ENCODE measurements at places on chromosomes 13 and 19. TPM values are rescaled to one million over a fixed set of nuclear protein-coding genes. Genes with fewer than 3 reads are reported as not detected.
A peak's percentile ranks its signal among the peaks of the same experiment; 100 is the strongest.

GRCh38 chr19:43777163-43777695 lies 3.5 kb downstream of the KCNN4 start:
- H3K36me3 ChIP-seq = peaks cover 20% of the 10 kb centered on the region
- peaks cover 73% of the 10 kb centered on the region for H3K4me1 ChIP-seq
- H3K4me3 ChIP-seq = peak overlapping the region; percentile 14
- peak; percentile 37 for DNase-seq
- peak overlapping the region; percentile 42 for H3K27ac ChIP-seq

- DNase-seq = peak; percentile 2
- no peak overlapping the region for H3K4me3 ChIP-seq
- peaks cover 15% of the 10 kb centered on the region for H3K4me1 ChIP-seq
These were observed 40.3 kb upstream of the USPL1 start for GRCh38 chr13:30577401-30577852.

GRCh38 chr13:77752512-77753069 lies 55.1 kb downstream of the SLAIN1 start:
- no peak overlapping the region for H3K4me3 ChIP-seq
- no peaks in the 10 kb centered on the region for H3K4me1 ChIP-seq
- H3K27ac ChIP-seq = no peak overlapping the region
- DNase-seq = no peak
- peaks cover 24% of the 10 kb centered on the region for H3K36me3 ChIP-seq

DNA sequence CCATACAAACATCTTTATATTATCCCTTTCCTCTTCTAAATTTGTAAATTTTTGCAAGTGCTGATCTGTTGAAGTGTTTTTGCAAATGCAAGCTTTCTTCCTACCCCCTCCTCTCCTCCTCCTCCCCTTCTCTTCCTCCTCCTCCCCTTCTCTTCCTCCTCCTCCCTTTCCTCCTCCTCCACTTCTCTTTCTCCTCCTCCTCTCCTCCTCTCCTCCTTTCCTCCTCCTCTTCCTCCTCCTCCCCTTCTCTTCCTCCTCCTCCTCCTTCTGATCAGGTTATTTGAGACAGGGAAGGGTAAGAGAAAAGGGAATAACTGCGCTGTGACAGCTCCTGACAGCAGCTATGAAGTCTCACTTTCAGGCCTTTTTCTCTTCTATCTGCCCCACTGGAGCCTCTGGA lies 8.9 kb downstream of the TNFSF13B start:
- H3K4me1 ChIP-seq = no peaks in the 10 kb centered on the region
- H3K36me3 ChIP-seq = no peaks in the 10 kb centered on the region
- DNase-seq = no peak

- H3K4me1 ChIP-seq = no peaks in the 10 kb centered on the region
- H3K4me3 ChIP-seq = no peak overlapping the region
- no peaks in the 10 kb centered on the region for H3K36me3 ChIP-seq
- no peaks in the 10 kb centered on the region for H3K27me3 ChIP-seq
These were observed 36.8 kb downstream of the UFM1 start for GRCh38 chr13:38386421-38386820.

DNA sequence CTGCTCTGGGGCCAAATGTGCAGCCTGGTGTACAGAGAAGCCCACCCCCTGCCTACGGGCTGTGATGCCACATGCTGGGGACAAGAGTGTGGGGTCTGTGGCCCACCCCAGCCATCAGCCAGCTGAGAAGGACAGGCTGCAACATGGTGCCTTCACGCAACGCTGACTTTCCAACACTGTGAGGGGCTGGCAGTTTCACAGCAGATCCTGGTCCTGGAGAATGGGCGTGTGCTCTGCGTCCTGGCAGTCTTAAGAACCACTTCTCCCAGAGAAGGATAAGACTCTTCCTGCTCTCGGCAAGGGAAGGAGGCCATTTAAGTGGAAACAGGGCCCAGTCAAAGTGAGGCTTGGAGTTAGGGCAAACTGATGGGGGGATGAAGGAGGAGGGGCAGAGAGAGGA lies 4.6 kb downstream of the LRRC4B start:
- DNase-seq = no peak
- H3K4me1 ChIP-seq = peaks cover 21% of the 10 kb centered on the region
- H3K27ac ChIP-seq = no peak overlapping the region
- no peak overlapping the region for H3K4me3 ChIP-seq
- no peaks in the 10 kb centered on the region for H3K36me3 ChIP-seq

GRCh38 chr19:18456974-18457373 lies 19.0 kb upstream of the ISYNA1 start:
- H3K36me3 ChIP-seq = peaks cover 60% of the 10 kb centered on the region
- no peak overlapping the region for H3K4me3 ChIP-seq
- H3K27me3 ChIP-seq = no peaks in the 10 kb centered on the region
- H3K4me1 ChIP-seq = peaks cover 7% of the 10 kb centered on the region
- no peak for DNase-seq

DNA sequence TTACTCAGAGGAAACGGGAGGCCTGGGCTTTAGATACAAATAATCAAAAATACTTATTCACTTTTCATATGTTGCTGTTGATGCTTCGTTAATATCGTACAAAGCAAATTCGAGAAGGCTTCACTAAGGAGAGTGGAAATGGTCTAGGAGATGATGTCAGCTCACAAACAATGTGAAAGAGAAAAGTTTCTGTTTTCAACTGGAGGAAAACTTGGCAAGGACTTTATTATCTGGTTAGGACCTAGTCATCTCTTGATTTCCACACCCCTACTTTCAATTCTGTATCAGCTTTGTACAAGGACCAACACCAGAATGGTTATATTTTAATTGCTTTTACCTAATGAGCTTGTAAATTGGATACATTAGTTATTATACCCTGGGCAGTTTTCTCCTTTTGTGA lies 88.0 kb downstream of the SLC10A2 start:
- H3K4me3 ChIP-seq = no peak overlapping the region
- DNase-seq = no peak
- no peaks in the 10 kb centered on the region for H3K4me1 ChIP-seq
- H3K36me3 ChIP-seq = no peaks in the 10 kb centered on the region

DNA sequence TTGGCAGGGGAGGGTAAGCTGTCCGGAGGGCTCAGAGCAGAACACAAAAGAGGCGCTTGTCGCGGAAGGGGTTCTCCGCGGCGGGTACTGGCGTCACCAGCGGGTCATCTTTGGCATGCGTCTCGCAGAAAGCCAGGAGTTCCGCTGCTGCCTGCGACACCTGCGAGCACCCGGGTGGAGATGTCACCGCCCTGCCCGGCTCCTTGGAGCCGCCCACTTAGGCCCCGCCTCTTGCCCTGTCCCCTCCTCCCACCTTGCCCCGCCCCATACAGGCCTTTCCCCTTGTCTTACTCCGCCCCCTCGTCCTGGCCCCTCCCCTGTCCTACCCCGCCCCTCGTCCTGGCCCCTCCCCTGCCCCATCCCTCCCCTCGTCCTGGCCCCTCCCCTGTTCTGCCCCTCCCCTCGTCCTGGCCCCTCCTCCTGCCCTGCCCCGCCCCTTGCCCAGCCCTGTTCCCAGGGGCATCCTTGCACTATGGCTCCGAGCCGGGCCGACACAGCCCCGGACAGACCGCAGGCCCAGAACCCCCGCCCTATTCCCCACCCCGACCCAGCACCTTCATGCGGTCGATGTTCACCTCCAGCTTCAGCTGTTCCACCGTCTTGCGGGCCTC lies 1.9 kb downstream of the GNG8 start:
- H3K27me3 ChIP-seq = no peaks in the 10 kb centered on the region
- peak overlapping the region; percentile 57 for H3K4me3 ChIP-seq
- peak; percentile 94 for DNase-seq

DNA sequence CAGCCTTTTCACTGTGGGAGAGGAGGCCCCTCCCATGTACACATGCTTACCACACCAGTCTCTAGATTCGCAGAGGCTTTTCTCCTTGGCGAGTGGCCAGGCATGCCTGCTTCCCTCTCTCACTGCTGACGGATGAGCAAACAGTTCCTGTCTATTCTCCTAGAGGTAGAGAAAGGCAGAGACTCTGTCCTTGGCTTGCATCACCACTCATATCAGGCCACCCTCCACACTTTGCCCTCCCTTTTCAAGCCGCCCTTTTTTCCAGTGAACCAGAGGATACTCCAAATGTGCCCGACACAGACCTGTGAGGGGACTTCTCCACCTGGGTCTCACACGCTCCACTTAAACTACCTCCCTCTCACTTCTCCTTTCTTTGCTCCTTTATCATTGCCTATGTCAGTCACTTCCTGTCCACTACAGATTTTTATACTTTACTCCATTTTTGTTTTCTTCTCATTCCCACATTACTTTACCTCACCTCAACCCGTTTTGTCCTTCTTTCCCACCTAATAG lies 284.6 kb downstream of the DNAJC15 start:
- no peak overlapping the region for H3K4me3 ChIP-seq
- H3K4me1 ChIP-seq = no peaks in the 10 kb centered on the region
- H3K36me3 ChIP-seq = no peaks in the 10 kb centered on the region

- peaks cover 36% of the 10 kb centered on the region for H3K4me1 ChIP-seq
- H3K27me3 ChIP-seq = peaks cover 50% of the 10 kb centered on the region
- no peak overlapping the region for H3K27ac ChIP-seq
These were observed 5.0 kb downstream of the VSTM2B start for GRCh38 chr19:29530540-29531457.

DNA sequence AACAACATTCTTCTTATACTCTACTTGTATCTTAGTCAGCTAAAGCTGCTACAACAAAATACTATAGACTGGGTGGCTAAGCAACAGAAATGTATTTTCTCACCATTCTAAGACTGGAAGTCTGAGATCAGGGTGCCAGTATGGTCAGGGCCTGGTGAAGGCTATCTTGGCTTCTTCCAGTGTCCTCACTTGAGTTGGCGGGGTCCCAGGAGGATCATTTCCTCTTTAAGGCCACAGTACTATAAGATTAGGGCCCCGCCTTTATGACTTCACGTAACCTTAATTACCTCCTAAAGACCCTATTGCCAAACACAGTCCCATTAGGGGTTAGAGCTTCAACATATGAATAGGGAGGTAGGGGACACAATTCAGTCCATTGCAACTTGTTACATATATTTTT lies 30.7 kb upstream of the DOCK9 start:
- H3K4me1 ChIP-seq = peaks cover 11% of the 10 kb centered on the region
- no peak overlapping the region for H3K27ac ChIP-seq
- no peak for DNase-seq
- no peaks in the 10 kb centered on the region for H3K36me3 ChIP-seq
- H3K27me3 ChIP-seq = no peaks in the 10 kb centered on the region

GRCh38 chr13:46572752-46573431 lies 19.9 kb downstream of the LRCH1 start:
- no peaks in the 10 kb centered on the region for H3K27me3 ChIP-seq
- H3K4me1 ChIP-seq = peaks cover 13% of the 10 kb centered on the region
- no peaks in the 10 kb centered on the region for H3K36me3 ChIP-seq

DNA sequence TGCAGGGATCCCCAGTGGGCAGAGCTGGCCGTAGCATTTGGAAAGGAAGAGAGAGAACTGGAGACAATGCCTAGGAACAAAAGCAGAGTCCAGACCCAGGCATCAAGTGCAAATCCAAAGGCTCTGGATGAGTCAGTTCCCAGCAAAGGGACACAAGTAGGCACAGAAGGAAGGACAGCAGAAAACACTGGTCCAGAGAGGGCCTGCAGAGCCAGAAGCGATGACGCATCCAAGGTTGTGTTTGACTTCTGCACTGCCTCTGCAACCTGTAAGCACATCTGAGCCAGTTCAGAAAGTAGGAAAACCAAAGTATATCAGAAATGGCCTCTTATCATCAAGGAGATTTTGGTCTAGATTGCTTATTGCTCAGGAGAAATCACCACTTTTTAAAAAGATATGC lies 604.5 kb downstream of the FGF9 start:
- no peak overlapping the region for H3K27ac ChIP-seq
- no peaks in the 10 kb centered on the region for H3K27me3 ChIP-seq
- H3K4me1 ChIP-seq = no peaks in the 10 kb centered on the region
- no peak overlapping the region for H3K4me3 ChIP-seq
- H3K36me3 ChIP-seq = no peaks in the 10 kb centered on the region

DNA sequence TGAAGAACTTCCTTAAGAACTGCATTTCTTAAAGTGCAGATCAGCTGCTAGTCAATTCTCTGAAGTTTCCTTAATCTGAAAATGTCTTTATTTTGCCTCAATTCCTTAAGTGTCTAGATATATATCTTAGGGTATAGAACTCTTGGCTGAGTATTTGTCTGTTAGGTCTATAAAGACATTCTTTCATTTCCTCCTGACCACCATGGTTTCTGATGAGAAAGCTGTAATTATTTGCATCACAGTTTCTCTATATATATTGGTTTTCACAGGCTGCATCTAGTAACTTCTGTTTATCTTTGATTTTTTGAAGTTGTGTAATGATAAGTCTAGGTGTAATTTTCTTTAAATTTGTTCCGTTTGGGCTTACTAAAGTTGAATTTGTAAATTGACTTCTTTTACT lies 15.2 kb downstream of the NDFIP2 start:
- no peaks in the 10 kb centered on the region for H3K36me3 ChIP-seq
- no peaks in the 10 kb centered on the region for H3K27me3 ChIP-seq
- peaks cover 4% of the 10 kb centered on the region for H3K4me1 ChIP-seq
- DNase-seq = no peak
- H3K27ac ChIP-seq = no peak overlapping the region

DNA sequence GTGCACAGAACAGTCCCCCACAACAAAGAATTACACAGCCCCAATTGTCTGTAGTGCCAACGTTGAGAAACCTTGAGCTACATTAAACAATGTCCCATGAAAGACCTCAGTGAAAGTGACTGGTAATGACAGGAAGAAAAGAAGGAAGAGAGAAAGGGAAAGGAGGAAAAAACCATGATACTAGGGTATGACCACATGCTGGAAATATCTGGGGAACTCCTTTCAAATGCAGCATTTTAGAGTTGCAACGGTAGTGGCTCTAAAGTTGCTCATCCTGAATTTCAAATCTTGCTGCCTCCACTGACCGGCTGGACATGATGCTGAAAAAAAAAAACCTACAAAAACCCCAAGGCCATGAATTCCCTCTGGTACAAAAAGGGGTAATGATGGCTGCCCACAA lies 26.5 kb downstream of the FPR3 start:
- DNase-seq = no peak
- no peaks in the 10 kb centered on the region for H3K4me1 ChIP-seq
- no peaks in the 10 kb centered on the region for H3K27me3 ChIP-seq
- no peaks in the 10 kb centered on the region for H3K36me3 ChIP-seq
- no peak overlapping the region for H3K27ac ChIP-seq
- H3K4me3 ChIP-seq = no peak overlapping the region

The ZNF616 gene
- total RNA-seq = 1.5 TPM

The SHD gene
- 0.14 TPM for total RNA-seq

The IFI30 gene
- total RNA-seq = 10.6 TPM

The RASIP1 gene
- 0.55 TPM for total RNA-seq

The NLRP9 gene
- total RNA-seq = not detected

The TMPRSS9 gene
- total RNA-seq = not detected

The CYP4F2 gene
- total RNA-seq = not detected

The PSG3 gene
- not detected for total RNA-seq

The FPR3 gene
- total RNA-seq = not detected

The NLRP7 gene
- not detected for total RNA-seq

The POSTN gene
- not detected for total RNA-seq

The CGB1 gene
- not detected for total RNA-seq
